ENCODE measurements at places on chromosomes 16 and 17.
A peak's percentile ranks its signal among the peaks of the same experiment; 100 is the strongest.

GRCh38 chr16:86521236-86522197 lies 11.2 kb downstream of the FOXF1 start:
- DNase-seq, result no peak

- DNase-seq, result no peak
Observed at GRCh38 chr17:37368577-37368976, 7.2 kb upstream of the C17orf78 start.

GRCh38 chr17:38883592-38884526 lies 14.0 kb downstream of the LASP1 start:
- DNase-seq, result no peak

DNA sequence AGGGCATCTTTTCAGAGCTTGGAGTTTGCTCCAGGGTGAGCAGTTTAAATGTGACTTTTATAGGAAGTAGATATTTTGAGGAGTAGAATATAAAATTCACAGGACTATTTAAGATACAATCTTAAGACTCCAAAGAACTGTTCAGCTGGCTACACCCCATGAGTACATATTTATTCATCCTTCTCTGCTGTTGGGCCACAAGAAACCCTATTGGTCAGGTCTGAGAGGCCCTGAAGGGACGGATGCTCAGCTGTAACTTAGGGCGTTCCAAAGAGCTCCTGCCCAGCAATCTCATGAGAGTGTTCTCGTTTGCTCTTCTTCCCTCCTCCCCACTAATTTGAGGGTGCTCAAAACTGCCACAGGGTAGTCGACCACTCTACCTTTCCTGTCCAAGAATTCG lies 7.3 kb downstream of the ST6GALNAC2 start:
- DNase-seq, result no peak

- DNase-seq, result peak; percentile 63
Observed at GRCh38 chr17:7704601-7705268, at the start of gene EFNB3. Gene EFNB3, plus strand, starts transcription at chr17:7705202. Its CDS starts 397 bp downstream, at chr17:7705599.

DNA sequence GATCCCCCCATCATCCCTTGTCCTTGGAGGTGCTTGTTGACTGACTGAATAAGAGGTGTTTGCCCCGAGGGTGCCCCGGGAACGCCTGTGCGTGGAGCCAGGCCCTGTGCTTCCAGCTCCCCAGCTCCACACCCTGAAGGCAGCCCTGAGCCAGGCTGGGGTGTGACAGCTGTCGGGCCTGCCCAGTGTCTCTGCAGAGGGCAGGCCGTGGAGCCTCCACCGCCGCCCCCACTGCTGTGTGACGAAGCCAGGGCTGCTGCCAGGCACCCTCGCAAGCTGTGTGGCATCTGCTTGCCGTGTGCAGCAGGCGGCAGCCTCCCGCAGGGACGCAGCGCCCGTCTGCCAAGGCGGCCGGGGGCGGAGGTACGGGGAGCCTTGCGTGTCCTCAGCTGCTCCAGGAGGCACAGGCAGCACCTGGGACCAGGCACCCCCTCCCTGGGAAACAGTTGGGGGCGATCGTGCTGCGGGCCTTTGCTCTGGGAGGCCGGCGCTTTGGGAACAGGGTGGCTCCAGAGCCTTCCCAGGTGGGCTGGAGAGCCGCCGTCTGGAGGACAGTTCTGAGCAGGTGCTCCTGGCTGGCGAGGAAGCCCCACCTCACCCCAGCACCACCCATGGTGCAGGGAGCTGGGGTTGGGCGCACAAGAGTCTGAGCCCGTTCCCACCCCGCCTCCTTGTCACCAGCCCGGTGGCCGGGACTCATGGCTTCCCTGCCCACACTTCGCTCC lies 26.6 kb downstream of the GSE1 start:
- no peak for DNase-seq
